ENCODE measurements at places on chromosomes 16 and 17.

- DNase-seq = no peak
- no peak overlapping the region for H3K4me3 ChIP-seq
- H3K27me3 ChIP-seq = peaks cover 2% of the 10 kb centered on the region
Measured at GRCh38 chr17:81717049-81717765, 5.1 kb downstream of the SLC25A10 start.

- H3K27ac ChIP-seq = no peak within 1 kb of the TSS
- peak within 1 kb of the TSS; percentile 41 for H3K4me3 ChIP-seq
- no peaks in the 10 kb centered on the region for H3K36me3 ChIP-seq
- H3K4me1 ChIP-seq = peaks cover 11% of the 10 kb centered on the region
Measured at GRCh38 chr16:2019518-2019920, at the start of gene NPW. NPW (plus strand) TSS chr16:2019785.

- H3K4me1 ChIP-seq = peaks cover 2% of the 10 kb centered on the region
- no peak overlapping the region for H3K27ac ChIP-seq
- H3K27me3 ChIP-seq = peaks cover 14% of the 10 kb centered on the region
- H3K4me3 ChIP-seq = no peak overlapping the region
Measured at GRCh38 chr17:41013606-41014005, 4.7 kb upstream of the KRTAP3-1 start.

DNA sequence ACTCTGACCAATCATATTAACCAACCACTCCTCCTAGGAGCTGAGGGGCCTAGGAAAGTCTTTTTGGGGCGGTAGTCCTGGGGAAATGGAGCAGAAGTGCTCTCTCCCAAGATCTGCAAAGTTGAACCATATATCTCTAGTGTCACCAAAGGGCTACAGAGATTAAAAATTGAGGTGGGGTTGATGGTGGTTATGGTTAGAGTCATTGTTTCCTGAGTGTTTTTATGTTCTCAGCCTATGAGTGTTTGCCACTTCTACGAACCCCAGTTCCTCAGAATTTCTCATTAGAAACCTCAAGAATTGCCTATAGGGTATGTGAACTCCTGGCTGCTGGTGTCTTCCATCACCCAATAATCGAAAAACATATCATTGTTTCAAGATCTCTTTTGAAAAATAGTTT is 217.8 kb downstream of the CDRT15L2 start:
- H3K4me1 ChIP-seq = peaks cover 5% of the 10 kb centered on the region
- H3K27me3 ChIP-seq = peaks cover 1% of the 10 kb centered on the region
- no peak overlapping the region for H3K27ac ChIP-seq
- DNase-seq = no peak
- no peak overlapping the region for H3K4me3 ChIP-seq
- H3K36me3 ChIP-seq = peaks cover 1% of the 10 kb centered on the region

GRCh38 chr17:57401556-57402488 is 145.5 kb downstream of the MSI2 start:
- no peak overlapping the region for H3K27ac ChIP-seq
- no peak for DNase-seq
- H3K4me1 ChIP-seq = peaks cover 10% of the 10 kb centered on the region
- no peak overlapping the region for H3K4me3 ChIP-seq
- peaks cover 17% of the 10 kb centered on the region for H3K36me3 ChIP-seq
- no peaks in the 10 kb centered on the region for H3K27me3 ChIP-seq

DNA sequence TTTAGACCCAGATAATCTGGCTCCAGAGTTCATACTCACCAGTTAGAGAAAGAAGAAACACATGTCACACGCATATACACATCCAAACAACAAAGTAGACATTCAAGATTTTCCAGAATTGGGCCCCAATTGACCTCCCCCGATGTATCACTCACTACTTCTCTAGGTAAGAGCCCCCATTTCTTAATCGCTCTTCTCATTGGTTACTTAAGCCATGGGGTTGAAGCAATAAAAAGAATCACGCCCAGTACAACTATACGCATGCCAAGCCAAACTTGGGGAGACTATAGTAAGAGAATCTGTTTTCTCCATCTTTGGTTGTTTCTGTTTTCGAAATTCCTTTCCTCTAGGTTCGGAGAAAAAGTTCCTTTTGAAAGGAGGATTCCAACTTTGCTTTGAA is 565 bp downstream of the DDX52 start:
- peaks cover 14% of the 10 kb centered on the region for H3K27me3 ChIP-seq
- H3K4me1 ChIP-seq = peaks cover 23% of the 10 kb centered on the region
- DNase-seq = no peak
- peaks cover 21% of the 10 kb centered on the region for H3K36me3 ChIP-seq
- H3K27ac ChIP-seq = peak overlapping the region; percentile 91
- peak overlapping the region; percentile 94 for H3K4me3 ChIP-seq

- H3K4me3 ChIP-seq = peak overlapping the region; percentile 7
- H3K27me3 ChIP-seq = no peaks in the 10 kb centered on the region
- DNase-seq = no peak
- peaks cover 58% of the 10 kb centered on the region for H3K4me1 ChIP-seq
- H3K36me3 ChIP-seq = peaks cover 27% of the 10 kb centered on the region
- H3K27ac ChIP-seq = peak overlapping the region; percentile 89
Measured at GRCh38 chr17:46027048-46027975, 28.3 kb downstream of the STH start.

- no peak for DNase-seq
- H3K27ac ChIP-seq = no peak overlapping the region
- H3K4me1 ChIP-seq = no peaks in the 10 kb centered on the region
- H3K4me3 ChIP-seq = no peak overlapping the region
- peaks cover 19% of the 10 kb centered on the region for H3K36me3 ChIP-seq
Measured at GRCh38 chr17:32335046-32335445, 6.9 kb downstream of the C17orf75 start.

DNA sequence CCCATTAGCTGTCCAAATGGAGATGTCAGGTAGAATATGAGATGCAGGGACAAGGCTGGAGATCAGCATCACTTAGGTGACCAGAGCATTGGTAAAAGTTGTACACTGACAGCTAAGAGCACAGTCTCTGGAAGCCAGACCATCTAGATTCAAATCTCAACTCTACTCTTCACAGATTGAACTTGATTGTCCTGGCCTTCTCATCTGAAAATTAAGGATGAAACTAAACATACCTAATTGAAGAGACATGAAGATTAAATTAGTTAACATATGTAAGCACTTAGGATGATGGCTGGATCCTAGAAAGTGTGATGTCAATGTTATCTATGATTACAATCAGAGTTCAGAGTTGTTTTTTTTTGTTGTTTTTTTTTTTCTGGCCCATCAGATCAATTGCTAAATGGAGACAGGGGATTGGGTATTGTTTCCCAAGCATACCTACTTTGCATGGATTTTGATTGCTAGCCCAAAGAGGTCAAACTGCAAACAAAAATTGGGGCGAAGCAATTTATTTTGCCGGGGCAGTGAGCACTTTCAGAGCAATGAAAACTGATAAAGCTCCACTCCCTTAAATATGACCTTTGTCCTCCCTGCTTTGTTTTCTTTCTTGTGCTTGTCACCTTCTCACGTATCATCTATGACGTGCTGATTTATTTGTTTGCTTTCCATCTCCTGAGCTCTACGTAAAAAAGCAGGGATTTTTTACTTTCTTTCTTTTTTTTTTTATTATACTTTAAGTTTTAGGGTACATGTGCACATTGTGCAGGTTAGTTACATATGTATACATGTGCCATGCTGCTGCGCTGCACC is 217.6 kb upstream of the CPHXL start:
- H3K4me3 ChIP-seq = no peak overlapping the region
- H3K4me1 ChIP-seq = no peaks in the 10 kb centered on the region
- H3K27me3 ChIP-seq = no peaks in the 10 kb centered on the region
- no peak overlapping the region for H3K27ac ChIP-seq
- no peak for DNase-seq

GRCh38 chr16:73778887-73779286 is 517.7 kb upstream of the PSMD7 start:
- no peaks in the 10 kb centered on the region for H3K36me3 ChIP-seq
- no peak overlapping the region for H3K27ac ChIP-seq
- H3K4me3 ChIP-seq = no peak overlapping the region
- H3K27me3 ChIP-seq = no peaks in the 10 kb centered on the region

DNA sequence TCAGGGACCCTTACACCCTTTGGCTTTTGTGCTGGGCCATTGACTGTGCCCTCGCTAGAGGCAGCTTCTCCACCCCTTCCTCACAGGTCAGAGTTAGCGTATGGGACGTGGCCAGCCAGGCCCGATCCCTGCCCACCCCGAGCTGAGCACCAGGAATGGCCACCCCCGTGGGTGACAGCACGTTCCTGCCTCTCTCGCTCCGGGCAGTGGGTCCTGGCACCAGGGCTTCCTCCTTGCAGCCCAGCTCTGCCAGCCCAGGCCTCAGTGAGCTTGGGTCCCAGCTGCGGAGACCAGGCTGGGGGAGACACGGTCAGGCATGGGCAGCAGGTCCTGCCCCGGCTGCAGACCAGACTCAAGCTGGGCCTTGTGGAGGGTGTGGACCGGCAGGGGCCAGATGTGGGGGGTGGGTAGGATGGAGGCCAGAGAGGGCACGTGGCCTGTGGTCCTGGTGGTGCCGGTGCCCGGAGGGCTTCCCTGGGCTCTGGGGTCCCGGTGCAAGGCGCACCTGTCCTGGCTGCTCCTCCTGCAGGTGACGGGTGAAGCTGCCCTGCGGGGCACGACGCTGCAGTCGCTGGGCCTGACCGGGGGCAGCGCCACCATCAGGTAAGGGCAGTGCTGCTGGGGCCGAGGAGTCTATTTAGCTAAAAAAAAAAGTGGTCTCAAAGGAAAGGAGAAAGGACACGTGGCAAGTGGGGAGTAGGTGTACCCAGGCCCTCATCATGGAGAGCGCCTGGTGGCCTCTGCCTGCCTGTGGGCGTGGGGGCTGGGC is 18.2 kb downstream of the ASPSCR1 start:
- H3K36me3 ChIP-seq = peaks cover 8% of the 10 kb centered on the region
- H3K27ac ChIP-seq = no peak overlapping the region
- no peak overlapping the region for H3K4me3 ChIP-seq
- H3K27me3 ChIP-seq = no peaks in the 10 kb centered on the region

GRCh38 chr17:35132099-35132498 is 10.0 kb downstream of the NLE1 start:
- no peak overlapping the region for H3K4me3 ChIP-seq
- H3K4me1 ChIP-seq = no peaks in the 10 kb centered on the region
- no peak overlapping the region for H3K27ac ChIP-seq

DNA sequence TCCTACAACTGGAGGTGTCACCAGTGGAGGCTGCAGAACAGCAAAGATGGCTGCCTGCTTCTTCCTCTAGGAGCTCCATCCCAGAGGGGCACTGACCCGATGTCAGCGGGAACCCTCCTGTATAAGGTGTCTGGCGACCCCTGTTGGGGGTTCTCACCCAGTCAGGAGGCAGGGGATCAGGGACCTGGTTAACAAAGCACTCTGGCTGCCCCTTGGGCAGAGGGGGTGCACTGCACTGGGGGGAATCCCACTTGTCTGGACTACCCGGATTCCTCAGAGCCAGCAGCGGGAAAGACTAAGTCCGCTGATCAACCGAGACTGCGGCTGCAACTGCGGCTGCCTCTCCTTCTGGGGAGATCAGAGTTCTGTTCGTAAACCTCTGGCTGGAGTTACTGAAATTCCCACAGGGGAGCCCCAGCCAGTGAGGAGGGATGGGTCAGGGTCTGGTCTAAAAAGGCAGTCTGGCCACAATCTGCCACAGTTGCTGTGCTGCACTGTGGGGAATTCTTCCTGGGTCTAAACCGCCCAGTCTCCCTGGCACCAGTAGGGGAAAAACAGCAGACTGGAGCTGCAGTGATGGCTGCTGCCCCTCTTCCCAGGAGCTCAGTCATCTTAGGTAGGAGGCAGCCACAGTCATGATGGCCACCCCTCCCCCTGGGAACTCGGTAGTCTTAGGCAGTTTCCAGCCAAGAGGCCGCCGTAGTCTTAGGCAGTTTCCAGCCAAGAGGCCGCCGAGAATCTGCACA is 213.4 kb downstream of the CYB561 start:
- H3K4me1 ChIP-seq = peaks cover 7% of the 10 kb centered on the region
- peaks cover 15% of the 10 kb centered on the region for H3K36me3 ChIP-seq
- H3K27me3 ChIP-seq = no peaks in the 10 kb centered on the region

GRCh38 chr16:24188021-24188542 is 68.1 kb upstream of the CACNG3 start:
- no peak overlapping the region for H3K27ac ChIP-seq
- H3K4me3 ChIP-seq = no peak overlapping the region
- peaks cover 44% of the 10 kb centered on the region for H3K36me3 ChIP-seq
- H3K27me3 ChIP-seq = no peaks in the 10 kb centered on the region

DNA sequence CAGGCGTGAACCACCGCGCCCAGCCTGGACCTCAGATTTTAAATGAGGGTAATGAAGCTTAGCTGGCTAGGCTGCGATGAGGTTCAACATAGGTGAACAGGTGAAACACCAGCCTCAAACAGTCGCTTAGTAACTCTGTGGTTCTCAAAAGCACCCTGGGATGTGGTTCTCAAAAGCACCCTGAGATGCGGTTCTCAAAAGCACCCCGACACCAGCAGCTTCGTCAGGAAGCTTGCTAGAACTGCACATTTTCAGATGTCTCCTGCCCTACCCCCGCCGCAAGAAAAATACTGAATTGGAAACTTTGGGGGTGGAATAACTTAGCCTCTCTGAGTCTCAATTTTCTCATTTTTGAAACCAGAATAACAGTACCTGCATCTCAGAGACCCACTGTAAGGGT is 86.7 kb upstream of the XYLT1 start:
- no peak overlapping the region for H3K27ac ChIP-seq
- H3K27me3 ChIP-seq = peaks cover 12% of the 10 kb centered on the region
- DNase-seq = no peak
- no peak overlapping the region for H3K4me3 ChIP-seq

DNA sequence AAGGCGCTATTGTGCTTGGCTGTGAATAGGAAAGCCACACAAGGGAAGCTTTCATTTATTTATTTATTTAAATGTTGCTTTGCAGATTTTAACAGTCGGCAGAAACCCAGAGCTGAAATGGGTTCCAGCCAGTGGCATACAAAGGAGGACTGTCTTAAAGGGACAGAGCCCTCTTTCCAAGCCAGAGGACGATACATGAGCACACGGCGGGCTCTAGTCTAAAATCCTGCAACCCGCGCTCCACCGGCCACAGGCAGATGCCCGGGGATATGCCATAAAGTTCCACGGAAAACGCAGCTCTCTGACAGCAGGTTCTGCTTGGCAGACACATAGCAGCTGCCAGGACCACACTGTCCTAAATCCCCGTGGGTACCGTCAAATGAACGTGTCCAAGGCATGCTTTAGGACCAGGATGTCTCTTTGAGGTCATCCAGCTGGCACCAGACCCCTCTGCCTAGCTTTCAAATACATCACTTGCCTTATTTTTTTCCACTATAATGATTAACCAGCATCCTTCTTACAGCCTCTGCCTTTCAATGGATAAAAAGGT is 64.6 kb downstream of the CYTH1 start:
- DNase-seq = no peak
- H3K4me1 ChIP-seq = peaks cover 69% of the 10 kb centered on the region
- peak overlapping the region; percentile 73 for H3K4me3 ChIP-seq
- H3K36me3 ChIP-seq = peaks cover 2% of the 10 kb centered on the region
- H3K27ac ChIP-seq = peak overlapping the region; percentile 93

DNA sequence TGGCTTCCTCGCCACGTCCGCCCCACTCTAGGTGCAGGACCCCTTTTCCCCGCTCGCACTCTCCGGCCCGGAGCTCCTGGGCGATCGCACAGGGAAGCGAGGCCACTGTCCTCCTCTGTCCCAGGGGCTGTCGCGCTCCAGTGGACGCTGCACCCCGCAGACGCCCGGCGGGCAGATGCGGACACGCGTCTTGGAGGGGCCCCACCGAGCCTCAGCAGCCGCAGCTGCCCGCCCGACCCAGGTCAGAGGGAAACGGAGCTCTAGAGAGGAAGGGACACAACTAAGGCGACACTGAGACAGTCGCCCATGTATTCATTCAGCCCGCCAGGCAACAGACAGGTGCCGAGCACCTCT is 726 bp upstream of the SLC13A5 start:
- H3K27ac ChIP-seq = no peak overlapping the region
- H3K36me3 ChIP-seq = peaks cover 1% of the 10 kb centered on the region
- H3K4me3 ChIP-seq = peak overlapping the region; percentile 63
- peaks cover 40% of the 10 kb centered on the region for H3K27me3 ChIP-seq

All from memory B cell (primary cell).